ENCODE measurements at places on chromosomes 2 and 18.

- DNase-seq, result no peak
Measured at GRCh38 chr2:183926433-183926832, 671.9 kb upstream of the ZNF804A start.

GRCh38 chr2:12819721-12820120, 103.0 kb downstream of the TRIB2 start:
- peak; percentile 25 for DNase-seq

DNA sequence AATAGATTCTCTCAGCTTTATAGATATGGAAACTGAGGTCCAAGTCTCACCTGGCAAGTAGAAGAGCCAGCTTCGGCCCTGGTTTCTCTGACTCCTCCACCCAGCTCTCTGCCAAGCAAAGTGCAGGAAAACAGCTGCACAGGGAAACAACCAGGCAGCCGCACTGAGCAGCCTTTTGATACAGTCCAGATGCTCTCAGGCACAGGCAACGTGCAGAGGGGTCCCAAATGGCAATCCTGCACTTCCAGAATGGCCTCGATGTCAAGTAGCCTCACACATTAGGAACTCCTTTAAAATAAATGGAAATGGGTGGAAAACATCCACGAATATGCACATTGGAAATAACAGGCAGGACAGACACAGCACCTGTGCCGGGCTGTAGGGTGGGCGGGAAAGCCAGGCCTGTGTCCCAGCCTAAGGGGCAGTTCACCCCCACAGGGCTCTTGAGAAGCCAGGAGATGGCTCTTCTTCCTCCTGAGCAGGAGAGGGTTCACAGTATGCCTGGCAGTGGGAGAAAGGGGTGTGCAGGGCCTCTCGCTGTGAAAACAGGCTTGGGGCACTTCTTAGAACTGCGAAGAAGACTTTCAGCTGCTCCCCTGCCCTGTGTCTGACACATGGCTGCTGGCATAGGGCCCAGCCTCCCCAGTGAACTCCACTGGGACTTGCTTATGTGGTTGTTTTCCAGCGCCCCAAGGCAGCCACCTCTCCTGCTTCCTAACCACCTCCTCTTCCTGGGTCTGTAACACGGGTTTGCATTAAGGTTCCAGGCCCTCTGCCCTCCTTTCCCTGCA, 63.9 kb upstream of the TUBA3E start:
- DNase-seq, result no peak

DNA sequence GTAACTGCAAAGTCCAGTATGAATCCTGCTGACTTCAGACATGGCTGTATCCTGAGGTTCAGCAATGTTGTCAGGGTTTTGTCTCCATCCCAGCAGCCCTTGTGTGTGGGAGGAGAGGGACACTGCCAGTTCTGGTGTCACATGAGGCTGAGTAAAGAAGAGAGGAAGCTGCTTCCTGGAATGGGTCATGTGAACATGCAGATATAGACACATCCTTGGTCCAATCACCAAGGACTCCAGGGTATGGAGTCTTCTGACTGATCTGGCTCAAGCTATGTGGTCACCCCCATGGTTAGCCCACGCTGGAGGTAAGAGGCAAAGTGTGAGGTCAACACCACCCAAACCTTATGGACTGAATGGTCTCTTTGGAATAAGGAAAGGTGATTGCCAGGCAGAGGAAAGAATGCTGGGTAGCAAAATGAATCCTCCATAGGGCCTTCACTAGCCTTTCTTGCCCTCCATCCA, 134.4 kb upstream of the SLC1A4 start:
- no peak for DNase-seq

DNA sequence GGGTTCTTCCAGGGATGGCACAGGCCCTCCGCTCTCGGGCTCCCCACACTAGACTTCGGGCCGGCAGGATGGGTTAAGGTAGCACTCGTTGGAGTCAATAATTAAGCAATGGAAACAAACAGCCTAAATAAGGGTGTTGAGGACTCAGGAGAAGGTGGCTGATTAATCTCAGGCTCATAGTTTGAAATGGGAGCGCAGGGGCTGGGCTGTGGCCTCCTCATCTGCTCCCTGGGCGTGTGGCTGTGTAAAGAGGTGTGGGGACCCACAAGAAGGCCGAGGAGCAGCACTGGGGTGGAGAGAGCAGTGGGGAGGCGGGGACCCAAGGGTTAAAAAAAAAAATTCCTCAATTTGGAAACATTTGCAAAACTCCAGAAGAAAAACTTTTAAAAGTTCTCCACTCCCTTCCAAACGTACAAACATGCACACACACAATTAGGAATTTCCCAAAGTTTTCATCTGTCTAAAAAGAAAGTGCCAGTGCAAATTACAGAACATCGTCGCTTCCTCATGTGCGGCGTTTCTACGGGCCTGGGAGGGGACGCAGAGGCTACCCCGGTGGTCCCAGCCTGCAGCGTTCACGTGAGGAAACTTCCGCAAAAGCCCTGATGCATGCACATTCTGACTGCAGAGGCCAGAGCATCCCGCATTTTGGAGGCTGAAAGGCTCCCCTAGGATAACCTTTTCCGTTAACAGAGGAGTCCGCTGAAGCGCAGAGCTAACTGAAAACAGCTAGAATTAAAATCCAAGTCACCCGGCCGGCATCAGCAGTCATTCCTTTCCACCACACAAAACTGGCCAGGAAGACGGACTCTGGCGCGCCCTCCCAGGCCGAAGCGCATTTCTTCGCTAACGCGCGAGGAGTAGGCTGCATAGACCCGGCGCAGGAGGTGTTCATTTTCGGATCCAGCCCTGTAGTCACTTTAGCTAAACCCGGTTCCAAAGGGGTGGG, 1.0 kb upstream of the TUBB6 start:
- peak; percentile 70 for DNase-seq

DNA sequence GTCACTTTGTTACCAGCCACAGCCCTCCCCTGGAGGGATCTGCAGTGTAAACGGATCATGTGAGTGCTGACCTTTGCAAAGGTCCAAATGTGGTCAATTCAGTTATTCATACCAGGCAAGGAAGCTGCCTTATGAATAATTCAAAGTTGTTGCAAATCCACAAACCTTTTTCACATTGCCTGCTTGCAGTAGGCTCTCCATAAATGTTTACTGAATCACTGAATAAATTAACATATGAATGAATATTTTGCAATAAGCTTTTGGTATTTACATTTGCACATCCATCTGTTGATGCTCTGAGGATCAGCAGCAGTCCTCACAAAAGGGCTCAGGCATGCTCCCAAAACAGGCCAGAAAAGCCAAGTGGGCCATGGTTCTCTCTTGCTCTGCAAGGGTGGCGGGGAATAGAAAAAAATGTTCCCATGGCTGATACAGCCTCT, 156.8 kb downstream of the VAPA start:
- no peak for DNase-seq

DNA sequence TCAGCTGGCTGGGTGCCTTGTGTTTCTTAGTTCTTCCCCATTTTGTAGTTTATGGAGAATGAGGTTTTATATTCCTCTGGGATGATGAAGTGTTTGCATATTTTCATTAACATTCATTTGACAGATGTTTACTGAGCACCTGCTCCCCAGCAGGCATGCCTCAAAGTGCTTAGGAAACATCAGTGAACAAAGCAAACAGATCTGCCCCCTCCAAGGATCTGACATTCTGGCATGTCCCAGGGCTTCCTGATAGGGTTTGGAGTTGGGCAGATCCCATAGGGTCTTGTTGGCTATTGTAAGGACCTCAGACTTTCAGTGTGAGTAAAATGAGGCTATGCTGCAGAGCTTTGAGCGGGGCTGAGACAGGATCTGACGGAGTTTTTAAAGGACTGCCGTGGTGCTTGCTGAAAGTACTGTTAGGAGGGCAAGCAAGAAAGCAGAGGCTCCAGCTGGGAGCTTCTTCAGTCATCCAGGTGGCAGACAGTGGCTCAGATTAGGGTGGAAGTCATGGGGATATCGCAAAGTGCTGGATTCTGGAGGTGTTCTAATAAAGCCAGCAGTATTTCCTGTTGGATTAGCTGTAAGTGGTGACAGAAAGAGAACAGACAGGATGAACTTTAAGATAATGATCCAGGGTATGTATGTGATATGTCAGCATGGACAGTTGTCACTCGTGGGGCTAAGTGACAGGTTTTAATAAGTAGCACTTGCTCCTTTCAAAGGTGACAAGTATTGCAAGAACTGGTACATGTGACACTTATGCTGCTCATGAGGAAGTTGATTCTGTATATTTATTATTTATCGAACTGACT, 11.3 kb upstream of the IAH1 start:
- DNase-seq, result no peak

GRCh38 chr2:15177103-15177502, 384.0 kb downstream of the NBAS start:
- peak; percentile 54 for DNase-seq

DNA sequence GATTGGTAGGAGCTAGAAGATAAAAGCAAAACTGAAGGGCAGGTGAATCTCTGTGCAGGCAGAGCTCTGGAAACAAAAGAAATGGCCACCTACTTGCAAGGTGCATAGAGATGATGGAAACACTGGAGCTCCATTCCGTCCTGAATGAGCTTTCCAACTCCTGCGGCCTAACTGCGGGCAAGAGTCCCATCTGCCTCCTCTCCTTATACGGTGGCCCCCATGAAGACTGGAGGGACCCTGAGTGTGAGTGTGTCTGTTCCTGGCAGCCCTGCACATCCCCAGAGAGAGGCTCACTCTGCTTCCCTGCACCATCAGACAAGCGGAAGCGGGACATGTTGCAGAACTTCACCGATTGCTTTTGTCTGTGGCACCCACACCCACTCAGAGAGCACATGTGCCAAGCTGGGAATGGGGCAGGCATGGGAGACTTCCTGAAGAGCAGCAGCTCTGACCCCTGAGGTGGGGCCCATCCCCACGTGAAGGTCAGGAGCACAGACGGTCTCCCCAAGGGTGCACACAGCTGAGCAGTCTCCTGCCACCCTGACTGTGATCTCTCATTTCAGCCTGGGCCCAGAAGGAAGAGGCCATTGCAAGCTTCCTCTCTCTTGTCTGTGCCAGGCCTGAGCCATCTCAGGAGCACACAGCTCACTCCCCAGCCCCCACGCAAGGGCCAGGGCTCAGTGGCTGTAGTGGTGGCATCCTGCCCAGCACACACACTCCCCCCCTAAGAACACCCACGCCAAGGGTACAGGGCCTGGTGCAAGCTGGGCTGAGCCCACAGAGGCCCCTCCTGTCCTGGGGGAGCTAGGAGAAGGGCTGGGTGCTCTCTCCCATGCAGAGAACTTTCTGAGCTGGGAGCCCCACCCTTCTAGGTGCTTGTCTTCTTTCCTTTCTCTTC, 75.3 kb downstream of the STPG4 start:
- DNase-seq, result no peak

DNA sequence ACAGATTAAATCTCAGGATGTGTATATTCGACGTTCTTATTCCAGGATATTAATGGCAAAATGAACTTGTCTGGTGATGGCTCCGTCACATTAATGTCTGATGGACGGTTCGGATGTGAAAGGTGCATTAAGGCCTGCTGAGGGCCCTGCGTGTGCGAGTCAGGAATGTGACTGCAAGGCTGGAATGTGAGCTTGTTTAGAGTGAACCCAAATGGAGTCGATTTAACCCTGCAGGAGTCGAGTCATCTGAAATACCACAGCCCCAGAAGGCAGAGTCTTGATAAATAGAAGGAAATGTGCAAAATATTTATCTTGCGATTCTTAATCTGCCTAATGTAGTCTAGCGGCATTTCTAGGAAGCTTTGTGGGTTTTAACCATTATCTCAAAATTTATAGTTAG, 44.3 kb downstream of the RDH14 start:
- peak; percentile 89 for DNase-seq

GRCh38 chr2:216015722-216016464, 2.5 kb upstream of the MREG start:
- no peak for DNase-seq

DNA sequence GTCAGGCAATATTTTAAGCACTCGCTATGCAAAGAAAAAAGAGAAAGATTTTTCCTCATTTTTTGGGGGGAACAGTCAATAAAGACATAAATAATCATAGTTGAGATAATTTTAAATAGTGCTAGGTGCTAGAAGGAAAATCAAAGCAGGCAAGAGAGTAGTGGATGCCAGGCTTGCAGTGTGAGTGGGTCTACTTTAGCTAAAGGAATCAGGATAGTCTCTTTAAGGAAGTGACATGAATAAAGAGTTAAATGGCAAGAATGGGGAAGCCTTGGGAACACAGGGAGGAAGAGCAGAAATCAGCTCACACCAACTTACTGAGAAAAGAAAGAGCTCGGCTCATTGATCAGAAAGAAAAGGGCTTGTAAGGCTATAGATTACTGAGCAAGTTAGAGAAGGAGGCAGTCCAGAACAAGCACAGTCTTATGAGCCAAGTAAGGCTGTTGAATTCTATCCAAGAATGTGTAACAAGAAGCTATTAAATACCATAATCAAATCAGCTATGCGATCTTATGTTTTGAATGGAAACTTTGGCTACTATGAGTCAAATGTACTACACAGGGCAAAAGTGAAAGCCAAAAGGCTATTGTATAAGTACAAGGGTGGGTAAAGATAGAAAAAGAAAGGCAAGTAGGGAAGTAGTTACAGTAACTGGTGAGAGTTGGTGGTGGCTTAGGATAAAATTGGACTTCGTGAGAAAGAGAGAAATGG, 833.8 kb upstream of the PIK3C3 start:
- DNase-seq, result peak; percentile 82

DNA sequence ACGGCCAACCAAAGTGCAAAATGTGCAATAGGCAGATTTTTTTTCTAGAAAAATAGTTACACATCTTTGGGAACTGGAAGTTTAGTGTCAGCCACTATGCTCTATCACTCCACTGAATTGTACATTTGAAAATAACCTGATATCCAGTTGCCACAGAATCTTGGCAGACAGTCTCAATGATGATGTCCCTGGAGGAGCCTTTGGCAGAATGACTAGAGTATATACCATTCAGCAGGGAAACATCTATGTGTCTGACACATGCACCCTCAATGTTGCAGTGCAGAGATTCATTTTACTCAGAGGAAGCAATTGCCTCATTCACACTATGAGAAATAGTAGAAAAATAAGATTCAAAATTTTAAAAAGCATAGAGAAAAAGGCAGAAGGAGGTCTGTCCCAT, 475.8 kb downstream of the LRRTM4 start:
- DNase-seq, result no peak

GRCh38 chr2:237861875-237862527, 2.6 kb downstream of the RAMP1 start:
- no peak for DNase-seq

Measured in fibroblast of skin of right quadriceps (primary cell).